ENCODE measurements at places on chromosomes 3 and 15.

- DNase-seq = no peak
Observed at GRCh38 chr3:140244893-140245292, 309.9 kb downstream of the CLSTN2 start.

GRCh38 chr3:113266738-113267137, 55.4 kb downstream of the BOC start:
- DNase-seq = no peak

DNA sequence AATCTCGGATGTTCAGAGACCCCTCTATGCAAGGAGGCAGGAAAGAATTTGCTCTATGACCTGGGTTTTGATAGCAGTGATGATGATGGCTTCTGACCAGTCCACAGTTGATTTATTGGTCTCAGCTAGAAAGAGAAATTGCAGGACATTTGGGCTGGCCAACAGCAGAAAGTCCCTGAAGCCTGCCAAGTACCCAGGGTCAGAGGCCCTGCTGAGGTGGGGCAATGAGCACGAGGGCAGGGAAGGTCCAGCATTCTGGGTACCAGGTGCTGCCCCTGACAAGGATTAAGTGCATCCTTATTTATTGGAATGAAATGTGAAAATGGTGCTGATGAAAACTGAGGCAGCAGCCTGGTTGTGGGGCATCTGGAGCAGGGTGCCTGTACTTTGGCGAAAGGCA, 19.8 kb downstream of the C3orf62 start:
- no peak for DNase-seq

DNA sequence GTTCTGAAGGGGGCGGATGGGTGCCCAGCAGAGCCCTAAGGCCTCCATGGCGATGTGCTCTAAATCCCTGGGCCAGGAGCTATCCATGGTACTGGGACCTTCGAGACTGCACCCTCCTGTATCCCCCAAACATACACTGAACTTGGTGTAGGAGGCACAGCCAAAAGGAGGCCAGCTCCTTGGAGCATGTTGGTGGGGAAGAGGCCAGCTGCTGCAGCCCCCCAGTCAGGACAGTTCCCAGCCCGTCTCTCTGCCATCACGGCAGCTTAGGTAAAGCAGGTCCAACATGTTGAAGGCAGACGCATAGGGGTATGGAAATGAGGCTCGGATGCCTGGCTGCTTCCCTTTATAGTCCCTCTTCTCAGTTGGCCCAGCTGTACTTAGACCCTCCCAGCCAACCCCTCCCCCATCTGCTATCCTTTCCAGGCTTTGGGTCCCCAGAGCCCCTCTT, 1.8 kb downstream of the CAMKV start:
- DNase-seq = peak; percentile 44

DNA sequence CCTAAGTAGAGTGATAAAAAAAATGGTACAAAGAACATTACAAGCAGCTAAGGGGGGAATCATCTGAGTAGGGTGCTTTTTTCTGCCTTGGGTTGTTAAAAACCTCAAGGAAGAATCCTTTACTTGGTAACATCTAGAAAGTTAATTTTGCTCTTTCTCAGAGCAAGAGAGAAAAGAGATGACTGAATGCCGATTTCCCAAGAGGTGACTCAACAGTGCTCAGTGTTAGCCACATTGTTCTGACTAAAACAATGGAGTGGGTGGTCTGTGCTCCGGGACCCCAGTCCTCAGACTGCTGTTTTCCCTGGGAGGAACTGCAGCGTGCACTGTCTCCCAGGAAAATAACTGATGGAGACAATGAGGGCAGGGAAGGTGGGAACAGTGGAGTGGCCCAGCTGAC, 41.1 kb upstream of the RASGRP1 start:
- no peak for DNase-seq

DNA sequence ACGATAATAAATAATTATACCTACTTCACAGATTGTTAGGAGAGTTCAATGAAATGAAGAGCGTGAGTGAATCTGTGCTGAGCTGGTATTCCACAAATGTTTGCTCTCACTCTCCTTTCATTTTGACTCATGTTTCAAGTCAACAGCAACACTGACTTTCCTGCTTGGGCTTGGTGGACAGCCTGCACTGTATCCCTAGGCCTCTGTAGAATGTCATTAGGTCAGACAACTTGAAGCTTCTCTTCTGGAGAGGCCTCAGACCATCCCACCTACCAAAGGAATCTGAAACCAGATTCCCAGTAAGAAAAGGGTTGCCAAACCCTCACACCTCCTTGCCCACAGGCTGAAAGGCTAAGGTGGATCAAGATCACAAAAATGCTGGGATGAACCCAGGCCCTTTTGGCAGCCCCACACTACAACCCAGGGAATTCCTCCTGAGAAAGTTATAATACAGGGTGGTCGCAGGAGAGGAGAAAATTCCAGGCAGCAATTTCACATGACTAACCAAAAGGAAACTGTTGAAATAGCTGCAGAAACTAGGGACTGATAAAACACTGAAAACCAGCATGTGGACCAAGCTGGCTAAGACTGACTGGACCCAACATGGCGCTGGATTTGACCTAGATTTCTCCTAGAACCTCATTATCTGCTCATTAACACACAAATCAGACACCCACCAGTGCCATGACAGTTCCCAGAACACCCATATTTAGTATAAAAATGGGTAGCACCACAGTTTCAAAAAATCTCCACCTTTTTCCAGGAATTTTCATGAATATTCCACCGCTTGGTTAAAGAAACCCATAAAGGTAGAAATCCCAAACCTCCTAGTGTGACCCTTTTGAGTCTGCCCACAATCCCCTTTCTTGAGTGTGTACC, 57.0 kb upstream of the ZNF148 start:
- DNase-seq = peak; percentile 49

- DNase-seq = no peak
Observed at GRCh38 chr3:140319739-140320138, 358.1 kb upstream of the TRIM42 start.

DNA sequence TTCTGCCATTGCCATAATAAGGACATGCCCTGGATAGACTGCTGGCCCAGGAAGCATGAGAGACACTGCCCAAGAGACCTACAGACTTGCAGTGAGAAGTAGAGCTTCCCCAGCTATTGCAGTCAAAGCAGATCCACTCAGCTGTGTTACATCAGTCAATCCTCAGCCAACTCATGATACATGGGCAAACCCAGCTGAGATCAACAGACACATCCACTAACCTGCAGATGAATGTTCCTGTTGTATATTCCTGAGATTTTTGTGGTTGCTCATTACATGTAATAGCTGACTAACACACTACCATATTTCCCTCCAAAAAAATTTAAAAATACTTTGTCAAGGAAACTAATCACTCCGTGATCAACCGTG, 68.6 kb downstream of the DCLK3 start:
- peak; percentile 91 for DNase-seq

- DNase-seq = peak; percentile 69
Observed at GRCh38 chr15:81480645-81481053, 106.6 kb upstream of the TMC3 start.

- no peak for DNase-seq
Observed at GRCh38 chr3:197802779-197803459, 11.9 kb downstream of the LRCH3 start.

- no peak for DNase-seq
Observed at GRCh38 chr15:61243983-61244593, 15.0 kb upstream of the RORA start.

DNA sequence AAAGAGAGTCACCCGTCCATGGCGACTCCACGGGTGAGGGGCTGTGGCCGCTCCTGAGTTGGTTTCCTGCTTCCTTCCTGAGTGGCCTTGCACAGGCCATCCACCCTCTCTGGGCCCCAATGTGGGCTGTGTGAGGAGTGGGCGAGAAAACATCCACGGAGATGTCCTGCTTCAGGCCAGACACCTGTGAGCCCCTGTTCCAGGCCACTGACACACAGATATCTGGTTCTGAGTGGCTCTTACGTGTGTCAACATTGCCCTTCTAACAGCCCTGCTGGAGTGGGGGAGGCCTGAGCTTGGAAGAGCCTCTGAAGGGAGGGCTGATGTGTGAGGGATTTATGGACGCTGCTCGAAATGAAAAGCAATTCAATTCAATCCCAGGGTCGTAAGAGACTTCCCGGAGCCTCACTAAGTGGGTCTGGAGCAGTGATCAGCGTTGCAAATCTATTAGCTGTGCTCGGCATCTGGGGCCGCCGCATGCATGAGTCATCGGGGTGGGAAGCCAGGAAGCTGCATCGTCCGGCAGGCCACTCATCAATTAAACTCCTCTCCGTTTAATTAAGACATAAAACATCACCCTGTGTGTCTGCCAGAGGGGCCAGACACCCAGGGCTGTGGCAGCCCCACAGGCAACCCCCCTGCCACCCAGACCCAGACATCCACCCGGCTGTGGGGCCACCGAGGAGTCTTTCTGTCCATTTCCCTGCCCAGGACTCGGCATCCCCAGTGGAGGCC, 20.0 kb upstream of the PRR23E start:
- DNase-seq = peak; percentile 53

GRCh38 chr3:139260793-139261736, 82.8 kb upstream of the MRPS22 start:
- DNase-seq = no peak

DNA sequence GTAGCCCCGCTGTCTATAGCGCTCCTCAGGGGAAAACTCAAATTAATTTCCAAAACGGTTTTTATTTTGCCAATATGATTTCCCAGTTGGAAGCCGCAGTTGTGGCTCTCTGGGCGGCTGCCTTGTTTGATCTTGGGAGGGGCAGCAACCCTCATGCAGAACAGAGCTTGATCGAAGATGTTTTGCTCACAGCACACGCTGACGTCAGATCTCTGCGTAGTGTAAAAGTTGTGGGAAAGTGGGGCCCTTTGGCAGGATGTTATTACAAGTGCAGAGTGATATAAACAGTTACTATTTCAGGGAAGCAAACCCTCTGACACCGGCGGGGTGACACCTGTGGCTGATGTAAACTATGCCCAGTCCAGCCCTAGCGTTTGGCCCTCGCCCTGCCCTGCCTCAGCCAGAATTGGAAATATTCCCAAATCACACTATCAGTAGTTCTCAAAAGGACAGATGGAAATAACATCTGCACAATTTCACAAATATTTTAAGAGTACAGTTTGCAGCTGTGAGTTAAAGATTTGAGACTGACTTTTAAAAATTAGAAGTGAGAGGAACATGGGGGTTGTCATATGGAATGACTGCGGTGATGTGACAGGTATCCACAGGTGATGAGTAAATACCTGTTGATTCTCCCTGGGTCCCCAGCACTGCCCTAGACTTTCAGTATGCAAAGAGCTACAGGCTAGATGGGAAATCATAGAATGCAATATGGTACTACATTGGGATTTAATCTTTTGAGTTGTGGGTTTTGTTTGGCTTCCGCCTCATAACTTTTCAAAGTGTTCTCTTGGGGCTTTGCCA, 1.7 kb downstream of the SYNM start:
- peak; percentile 98 for DNase-seq

GRCh38 chr15:37081983-37082382, 18.4 kb downstream of the MEIS2 start:
- DNase-seq = no peak

- DNase-seq = peak; percentile 20
Observed at GRCh38 chr15:95887666-95888390, 442.7 kb upstream of the NR2F2 start.

DNA sequence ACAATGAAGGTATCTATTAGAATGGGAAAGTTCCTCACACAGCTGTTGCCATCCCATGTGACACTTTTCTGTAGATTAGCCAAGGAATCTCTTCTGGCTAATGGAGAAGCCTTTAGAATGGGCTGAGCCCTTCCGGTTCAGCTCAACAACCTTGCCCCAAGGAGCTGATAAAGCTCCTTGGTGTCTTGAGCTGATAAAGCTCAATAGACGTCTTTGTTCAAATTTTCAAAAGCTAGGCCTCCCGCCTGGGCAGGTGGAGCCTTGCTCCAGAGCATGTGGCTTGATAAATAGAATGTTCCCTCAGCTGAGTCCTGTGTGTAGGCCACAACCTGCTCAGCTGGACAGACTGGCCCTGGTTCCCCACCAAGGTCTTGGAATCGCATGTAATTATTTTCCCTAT, 7.2 kb upstream of the BNIP2 start:
- DNase-seq = no peak

DNA sequence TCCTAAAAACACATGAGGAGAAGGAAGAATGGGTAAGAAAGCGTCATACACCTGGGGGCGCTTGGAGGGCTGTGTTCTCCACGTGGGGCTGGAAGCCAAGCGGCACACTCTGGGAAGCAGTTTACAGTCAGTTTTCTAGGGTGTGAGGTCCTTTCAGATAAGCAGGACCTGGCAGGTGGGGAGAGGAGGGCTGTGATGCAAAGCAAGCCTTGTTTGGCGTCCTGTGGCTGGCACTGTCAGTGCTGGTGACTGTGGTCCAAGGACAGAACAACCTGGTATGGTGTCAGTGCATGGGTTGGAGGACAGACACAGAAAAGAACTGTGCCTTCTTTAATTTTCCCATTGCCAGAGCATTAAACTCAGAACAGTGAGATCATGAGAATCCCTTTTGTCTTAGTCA, 260.7 kb upstream of the NR2E3 start:
- DNase-seq = no peak

- DNase-seq = no peak
Observed at GRCh38 chr15:83592370-83593040, 61.4 kb upstream of the ADAMTSL3 start.

DNA sequence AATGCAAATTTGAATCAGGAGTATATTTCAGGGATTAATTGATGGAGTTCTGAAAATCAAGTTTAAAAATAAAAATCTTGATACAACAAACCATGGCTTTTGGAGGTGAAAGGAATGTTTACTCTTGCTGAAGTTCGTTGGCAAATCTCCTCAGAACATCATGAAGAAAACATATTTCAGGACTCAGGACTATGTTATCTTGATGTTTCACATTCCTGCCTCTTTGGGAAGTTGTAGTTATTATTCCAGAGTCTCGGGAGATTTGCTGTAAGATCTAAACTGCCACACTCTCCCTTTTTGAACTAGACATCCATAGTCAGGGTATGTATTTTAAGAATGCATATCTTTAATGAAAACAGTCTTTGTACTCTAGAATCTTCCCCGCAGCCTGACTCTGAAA, 271.2 kb downstream of the RBMS3 start:
- peak; percentile 35 for DNase-seq

GRCh38 chr3:39346785-39347585, 17.5 kb downstream of the CCR8 start:
- DNase-seq = no peak

GRCh38 chr15:47822048-47822447, 104.7 kb downstream of the SEMA6D start:
- DNase-seq = no peak

DNA sequence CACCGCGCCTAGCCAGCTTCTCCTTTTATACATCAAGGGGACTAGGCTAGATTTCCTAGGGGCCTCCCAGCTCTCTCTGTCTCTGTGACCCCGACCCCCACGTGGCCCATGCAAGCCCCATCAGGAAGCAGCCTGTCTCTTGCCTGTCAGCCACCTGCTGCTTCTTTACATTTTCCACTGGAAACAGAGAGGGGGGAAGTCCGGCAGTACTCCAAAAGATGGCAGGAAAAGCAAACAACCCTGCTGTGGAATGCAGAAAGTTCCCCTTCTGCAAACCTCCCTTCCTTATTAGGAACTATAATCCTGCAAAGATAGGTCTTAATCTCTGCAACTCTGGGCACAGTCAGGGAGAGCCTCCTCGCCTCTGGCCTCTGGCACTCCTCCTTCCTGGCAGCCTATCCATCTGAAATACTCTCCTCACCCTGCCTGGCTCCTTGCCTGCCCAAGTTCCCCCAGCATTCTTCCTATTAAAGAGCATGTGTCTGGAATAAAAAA, 47.4 kb upstream of the HACD2 start:
- peak; percentile 80 for DNase-seq

Data from IMR-90 (cell line).